Activated effector memory CD4-positive, alpha-beta T cell treated with Interleukin-2 at 50 U/mL for 16 hours (primary cell): ENCODE measurements at places on chromosomes 12 and 14.
A peak's percentile ranks its signal among the peaks of the same experiment; 100 is the strongest.

DNA sequence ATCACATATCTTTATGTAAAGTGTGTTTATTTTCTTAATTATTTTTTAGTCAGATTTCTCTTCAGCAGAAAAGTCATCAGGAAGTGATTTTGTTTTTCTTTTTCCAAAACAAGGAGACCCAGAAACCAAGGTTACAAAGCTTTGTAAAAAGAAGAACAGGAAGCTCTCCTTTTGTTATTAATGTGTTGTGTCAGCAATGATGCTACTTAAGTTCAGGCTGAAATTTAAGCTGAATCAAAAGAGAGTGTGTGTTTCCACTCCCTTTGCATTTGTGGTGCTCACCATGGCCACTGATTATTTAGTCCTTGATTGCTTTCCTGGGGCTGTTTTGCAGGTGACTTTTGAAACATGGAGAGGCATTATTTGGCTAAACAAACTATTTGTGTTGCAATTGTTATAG lies 155.3 kb upstream of the ATP2B1 start:
- DNase-seq: no peak

GRCh38 chr12:124898923-124899294 lies 15.5 kb downstream of the UBC start:
- no peak for DNase-seq

- no peak for DNase-seq
Measured at GRCh38 chr12:50696931-50697330, 67.0 kb upstream of the ATF1 start.

GRCh38 chr12:85278598-85279448 lies 1.2 kb upstream of the ALX1 start:
- DNase-seq: no peak

- no peak for DNase-seq
Measured at GRCh38 chr12:62693376-62694050, 226.9 kb downstream of the MON2 start.

DNA sequence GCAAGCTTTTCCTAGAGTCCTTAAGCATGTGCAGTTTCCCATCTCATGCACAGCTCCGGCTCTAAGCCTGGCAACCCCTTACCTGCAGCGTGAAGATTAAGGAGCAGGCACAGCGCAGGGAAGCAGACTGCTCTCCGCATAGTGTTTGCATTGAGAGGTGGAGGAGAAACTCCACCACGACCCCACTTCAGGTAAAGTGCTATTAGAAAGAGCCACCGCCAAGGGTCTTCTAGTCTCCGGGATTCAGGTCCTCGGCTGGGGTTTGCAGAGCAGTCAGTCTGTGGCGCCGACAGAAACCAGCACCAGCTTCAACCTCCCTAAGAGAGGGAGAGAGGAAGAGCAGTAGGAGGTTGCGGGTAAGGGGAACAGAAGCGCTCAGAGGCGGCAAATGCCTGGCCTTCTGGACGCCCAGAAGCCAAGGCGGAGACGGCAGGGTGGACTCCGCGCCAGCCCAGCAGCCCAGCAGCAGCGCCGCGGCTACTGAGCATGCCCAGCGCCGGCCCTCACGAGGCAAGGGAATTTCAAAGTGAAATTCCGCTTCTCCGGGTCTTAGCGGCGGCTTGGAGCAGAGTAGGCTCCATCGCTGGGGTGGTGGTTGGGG lies at the start of gene PTPRR:
Gene PTPRR, minus strand, starts transcription at position 488 of the 601 bp plus-strand sequence. Its CDS starts 348 bp downstream, at position 140.
- no peak for DNase-seq

DNA sequence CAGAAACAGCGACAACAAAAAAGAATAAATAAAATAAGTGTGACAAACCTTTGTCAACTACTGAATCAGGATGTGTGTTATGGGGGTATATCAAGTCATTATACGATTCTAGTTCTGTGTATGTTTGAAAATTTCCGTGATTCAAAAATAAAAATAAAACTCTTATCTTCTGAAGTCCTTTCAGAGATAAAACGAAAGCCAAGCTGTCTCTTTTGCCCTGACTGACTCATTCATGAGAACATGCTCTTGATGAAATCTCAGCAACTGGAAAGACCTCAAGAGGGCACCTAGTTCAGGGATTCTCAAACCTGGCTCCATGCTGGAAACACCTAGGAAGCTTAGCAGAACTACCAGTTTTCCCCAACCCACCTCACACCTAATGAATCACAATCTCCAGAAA lies 9.2 kb downstream of the FOXN3 start:
- DNase-seq: no peak

GRCh38 chr14:92037989-92038388 lies 1.9 kb downstream of the TRIP11 start:
- no peak for DNase-seq

DNA sequence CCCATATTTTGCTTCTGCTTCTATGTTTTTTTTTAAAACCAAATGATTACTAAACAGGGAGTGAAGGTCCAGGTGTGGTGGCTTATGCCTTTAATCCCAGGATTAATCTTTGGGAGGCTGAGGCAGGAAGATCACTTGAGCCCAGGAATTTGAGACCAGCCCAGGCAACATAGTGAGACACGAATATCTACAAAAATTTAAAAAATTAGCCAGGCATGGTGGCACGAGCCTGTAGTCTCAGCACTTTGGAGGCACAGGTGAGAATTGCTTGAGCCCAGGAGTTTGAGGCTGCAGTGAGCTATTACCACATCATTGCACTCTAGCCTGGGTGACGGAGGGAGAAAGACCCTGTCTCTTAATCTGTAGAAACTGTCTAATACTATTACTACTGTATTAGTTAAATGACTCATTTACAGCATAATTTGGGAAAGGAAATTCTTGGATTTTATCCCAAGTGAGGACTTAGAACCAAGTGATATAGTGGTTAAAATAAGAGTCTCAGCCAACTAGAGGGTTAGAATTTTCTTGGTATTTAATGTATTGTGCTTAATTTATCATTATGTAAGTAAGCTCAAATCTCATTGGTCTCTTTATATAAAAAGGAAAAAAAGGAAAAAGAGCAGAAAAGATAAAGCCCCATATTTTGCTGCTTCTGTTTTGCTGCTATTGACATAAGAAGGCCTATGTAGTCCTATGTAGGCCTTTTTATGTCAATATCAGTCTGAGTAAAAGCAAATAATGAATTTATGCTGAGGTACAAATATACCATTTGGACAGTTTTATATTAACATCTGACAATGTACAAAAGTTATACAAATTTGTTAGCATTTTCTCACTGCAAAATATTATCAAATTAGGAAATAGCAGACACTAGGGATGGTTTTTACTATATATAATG lies 163.4 kb downstream of the RAD51B start:
- no peak for DNase-seq

GRCh38 chr12:49336645-49337584 lies at the start of gene C1QL4:
C1QL4 (minus strand) TSS chr12:49337188; CDS start chr12:49336477, 711 bp downstream.
- DNase-seq: peak; percentile 82

- DNase-seq: no peak
Measured at GRCh38 chr14:76599559-76600287, 161.5 kb upstream of the VASH1 start.

DNA sequence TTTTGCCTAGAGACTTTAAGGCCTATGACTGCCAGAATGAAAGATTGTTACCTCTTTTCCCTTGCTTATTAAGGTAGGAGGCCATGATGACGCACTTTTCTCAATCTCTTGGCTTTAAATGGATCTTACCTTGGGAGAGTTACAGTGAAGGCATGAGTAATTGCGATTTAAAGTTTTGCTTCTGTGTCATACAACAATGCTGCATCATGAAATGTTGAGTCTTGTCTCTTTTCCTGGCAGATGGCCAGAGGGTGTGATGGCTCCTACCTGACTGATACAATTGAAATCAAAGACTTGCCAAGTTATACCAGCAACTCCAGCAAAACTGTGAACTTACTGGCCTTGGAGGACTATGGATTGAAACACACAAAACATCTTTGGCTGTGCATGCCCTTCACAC lies 17.2 kb upstream of the LRRK2 start:
- DNase-seq: no peak

DNA sequence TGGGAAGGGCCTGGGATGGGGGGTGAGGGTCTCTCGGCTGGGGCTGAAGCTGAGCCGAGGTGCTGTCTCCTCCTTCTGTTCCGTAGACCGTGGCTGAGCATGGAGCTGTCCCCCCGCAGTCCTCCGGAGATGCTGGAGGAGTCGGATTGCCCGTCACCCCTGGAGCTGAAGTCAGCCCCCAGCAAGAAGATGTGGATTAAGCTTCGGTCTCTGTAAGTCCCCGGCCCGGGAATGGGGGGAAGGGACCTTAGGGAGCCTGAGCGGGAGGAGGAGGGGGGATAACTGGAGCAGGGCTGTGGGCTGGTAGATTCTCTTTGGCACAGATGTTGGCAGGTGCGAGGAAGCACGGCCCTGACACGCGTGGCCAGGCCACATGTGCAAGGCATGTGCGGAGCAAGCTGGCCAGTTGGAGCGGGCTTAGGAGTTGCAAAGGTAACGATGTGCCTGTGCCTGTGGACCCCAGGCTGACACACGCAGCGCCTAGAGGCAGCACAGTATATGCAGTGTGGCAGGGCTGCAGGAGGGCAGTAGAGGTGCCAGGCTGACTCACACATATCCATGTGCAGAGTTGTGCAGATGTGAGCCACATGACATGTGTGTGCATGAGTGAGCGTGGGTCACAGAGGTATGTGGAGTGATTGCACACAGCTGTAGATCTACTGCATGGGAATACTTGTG lies 512 bp downstream of the PDE1B start:
- no peak for DNase-seq

DNA sequence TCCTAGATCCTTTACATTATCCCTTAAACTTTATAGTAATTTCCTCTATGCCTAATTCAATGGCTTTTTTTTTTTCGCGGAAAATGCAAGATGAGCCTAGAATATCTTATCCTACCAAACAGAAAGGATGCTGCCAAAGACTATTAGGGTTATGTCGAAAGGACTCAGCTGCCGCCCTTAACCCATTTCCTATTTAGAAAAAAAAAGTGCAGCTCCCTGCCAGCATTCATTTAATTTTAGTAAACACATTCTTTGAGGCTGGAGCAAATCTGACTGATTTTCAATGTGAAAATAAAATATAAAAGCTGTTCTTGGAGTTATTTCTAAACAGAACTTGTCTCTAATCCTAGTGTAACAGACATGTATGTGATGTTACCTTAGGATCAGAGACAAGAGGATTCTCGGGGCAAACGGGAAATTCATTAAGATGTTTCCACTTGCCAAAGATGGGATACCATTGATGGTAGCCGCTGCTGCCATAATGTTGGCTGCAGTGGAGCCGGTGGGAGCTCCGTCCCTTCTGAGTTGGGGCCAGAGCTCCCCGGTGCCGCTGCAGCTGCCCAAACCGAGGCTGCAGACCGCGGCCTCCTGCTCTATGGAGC lies 8.2 kb upstream of the A2M start:
- DNase-seq: no peak

GRCh38 chr12:2011643-2012607 lies 7.7 kb upstream of the DCP1B start:
- DNase-seq: no peak

- DNase-seq: no peak
Measured at GRCh38 chr12:77979597-77980250, 149.0 kb downstream of the NAV3 start.

GRCh38 chr12:13595536-13596443 lies 385.6 kb downstream of the GRIN2B start:
- DNase-seq: no peak

- no peak for DNase-seq
Measured at GRCh38 chr14:92495027-92495426, 18.6 kb upstream of the RIN3 start.

DNA sequence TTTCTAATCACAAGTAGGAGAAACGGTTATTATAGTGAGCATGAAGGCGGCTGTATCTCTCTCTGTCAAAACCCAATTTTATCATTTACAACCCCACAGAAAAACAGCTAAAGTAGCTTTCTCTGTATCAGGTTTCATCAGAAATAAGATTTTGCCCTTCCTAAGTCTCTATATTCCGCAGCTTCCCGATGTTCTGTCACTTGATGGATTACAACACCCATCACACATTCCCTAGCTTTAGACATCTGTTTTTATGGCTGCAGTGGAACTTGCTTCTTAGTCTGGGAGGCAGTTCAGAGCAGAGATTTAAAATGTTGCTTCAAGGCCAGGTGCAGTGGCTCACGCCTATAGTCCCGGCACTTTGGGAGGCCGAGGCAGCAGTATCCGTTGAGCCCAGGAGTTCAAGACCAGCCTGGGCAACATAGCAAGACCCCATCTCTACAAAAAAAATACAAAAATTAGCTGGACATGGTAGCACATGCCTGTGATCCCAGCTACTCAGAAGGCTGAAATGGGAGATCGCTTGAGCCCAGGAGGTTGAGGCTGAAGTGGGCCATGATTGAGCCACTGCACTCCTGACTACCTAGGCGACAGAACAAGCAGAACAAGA lies 27.6 kb upstream of the FOXN3 start:
- no peak for DNase-seq

GRCh38 chr12:7857971-7858370 lies 14.7 kb downstream of the SLC2A14 start:
- no peak for DNase-seq

GRCh38 chr14:99728231-99728920 lies 44.3 kb downstream of the CYP46A1 start:
- DNase-seq: no peak

GRCh38 chr14:76948976-76949375 lies 79.5 kb downstream of the IRF2BPL start:
- no peak for DNase-seq

GRCh38 chr12:123894823-123895345 lies 77.7 kb downstream of the CCDC92 start:
- no peak for DNase-seq

- no peak for DNase-seq
Measured at GRCh38 chr12:53862831-53863230, 75.8 kb upstream of the HOXC13 start.

DNA sequence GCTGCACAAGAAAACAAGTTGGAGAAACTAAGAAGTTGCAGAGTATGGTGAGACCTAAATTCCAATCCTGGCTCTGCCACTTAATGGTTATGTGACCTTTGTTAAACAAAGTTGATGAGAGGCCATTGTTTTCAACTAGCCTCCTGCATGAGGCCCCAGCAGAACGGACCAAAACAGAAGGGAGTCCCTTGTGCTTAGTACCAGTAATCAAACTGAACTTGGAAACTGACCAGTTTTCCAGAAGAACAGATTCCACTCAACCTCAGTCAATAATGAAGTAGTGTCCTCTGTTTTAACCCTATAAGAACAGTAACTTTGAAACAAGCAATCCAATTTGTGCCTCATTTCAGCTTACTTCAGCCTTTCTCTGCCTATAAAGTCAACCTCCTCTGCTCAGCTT lies 69.9 kb downstream of the C12orf56 start:
- no peak for DNase-seq
